ENCODE measurements at places on chromosomes 5 and 9.

DNA sequence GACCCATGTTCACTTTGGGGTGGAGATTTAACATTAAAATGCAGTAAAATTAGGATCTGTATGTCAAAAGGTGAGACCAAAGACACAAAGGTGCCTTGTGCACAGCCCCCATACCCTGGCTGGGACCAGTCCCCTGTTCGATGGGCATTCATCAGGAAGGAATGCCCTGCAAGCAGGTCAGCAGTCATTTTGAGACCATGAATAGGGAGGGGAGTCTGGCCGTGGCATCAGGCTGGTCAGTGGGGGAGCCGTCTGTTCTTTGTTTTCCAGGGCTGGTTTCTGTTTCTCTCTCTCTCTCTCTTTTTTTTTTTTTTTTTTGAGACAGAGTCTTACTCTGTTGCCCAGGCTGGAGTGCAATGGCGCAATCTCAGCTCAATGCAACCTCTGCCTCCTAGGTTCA is 68.9 kb upstream of the GOLM1 start:
- DNase-seq = no peak

GRCh38 chr9:101326035-101326434 is 58.8 kb downstream of the BAAT start:
- no peak for DNase-seq

- peak; percentile 28 for DNase-seq
These were observed 1944.2 kb upstream of the NUDT12 start for GRCh38 chr5:105506692-105507277.

GRCh38 chr5:31157720-31158119 is 35.8 kb upstream of the CDH6 start:
- DNase-seq = no peak

GRCh38 chr5:33379757-33380156 is 61.0 kb upstream of the TARS1 start:
- peak; percentile 31 for DNase-seq
